ENCODE measurements at places on chromosomes 6 and 20.
A peak's percentile ranks its signal among the peaks of the same experiment; 100 is the strongest.

GRCh38 chr6:148525453-148525852, 182.8 kb downstream of the SASH1 start:
- DNase-seq: no peak

DNA sequence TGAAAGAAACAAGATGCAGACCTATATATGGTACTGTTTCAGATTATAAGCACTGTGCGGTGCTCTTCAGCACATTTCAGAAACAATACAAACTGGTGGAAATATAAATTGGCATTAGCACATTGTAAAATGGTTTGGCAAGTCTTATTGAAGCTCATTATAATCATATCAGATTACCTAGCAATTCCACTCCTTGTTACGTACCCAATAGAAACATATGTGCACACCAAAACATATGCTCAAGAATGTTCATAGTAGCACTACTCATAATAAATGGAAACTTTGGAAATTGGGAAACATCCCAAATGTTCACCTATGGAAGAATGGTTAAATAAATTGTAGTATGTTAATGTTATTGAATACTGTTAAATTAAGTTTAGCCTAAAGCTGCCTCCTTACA, 54.9 kb upstream of the PLEKHG1 start:
- DNase-seq: no peak

DNA sequence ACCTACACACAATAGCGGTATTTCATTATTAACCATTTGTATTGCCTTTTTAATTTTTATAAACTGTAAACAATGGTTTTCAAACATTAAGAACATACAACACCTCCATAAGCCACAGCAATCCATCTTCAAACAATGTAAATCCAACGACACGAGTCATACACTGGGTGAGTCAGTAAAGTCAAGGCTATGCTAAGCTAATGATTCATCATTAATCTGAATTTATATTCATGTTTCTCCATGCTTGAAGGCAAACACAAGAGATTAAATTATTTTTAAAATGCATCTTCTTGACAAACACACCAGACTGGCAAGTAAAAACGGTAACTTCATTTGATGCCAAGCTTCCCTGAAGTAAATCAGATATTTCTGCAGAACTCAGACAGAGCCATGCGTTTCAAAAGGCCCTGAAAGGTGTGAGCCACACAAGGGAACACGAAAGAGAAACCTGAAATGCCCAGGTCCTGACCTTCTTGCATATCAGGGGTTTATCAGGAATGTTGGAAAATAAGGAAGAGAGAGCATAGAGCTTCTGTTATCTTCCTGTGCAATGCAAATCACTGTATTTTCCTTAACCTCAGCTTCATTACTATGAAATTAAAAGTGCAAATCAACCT, 162.5 kb downstream of the ALDH8A1 start:
- DNase-seq: no peak

DNA sequence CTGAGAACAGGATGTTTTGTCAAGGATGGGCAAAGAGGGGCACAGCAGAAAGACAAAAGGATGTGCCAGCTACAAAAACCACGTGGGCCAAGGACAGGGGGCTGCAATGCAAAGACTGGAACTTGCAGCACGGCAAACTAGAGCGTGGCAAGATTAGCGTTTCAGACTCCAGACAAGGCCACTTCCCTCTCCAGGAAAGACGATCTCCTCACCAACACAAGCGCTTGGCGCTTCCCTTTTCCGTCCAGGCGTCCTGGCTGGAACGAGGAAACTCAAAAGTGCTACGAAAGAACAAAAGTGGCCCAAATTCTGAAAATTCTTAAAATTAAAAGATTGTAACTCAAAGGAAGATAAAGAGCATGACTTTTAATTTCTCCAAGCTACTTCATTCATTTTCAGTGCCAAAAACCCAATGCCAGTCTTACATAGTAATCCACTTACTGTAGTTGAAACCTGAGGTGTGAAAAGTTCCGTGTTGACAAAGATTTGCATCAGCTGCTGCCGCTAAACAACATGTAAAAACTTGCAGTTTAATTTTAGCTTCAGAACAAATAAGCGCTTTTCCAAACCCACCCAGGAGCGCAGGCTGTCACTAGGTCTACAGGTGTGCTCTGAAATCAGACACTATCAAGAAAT, 207.1 kb upstream of the RREB1 start:
- DNase-seq: peak; percentile 42

GRCh38 chr6:74091136-74091793, 395.3 kb downstream of the CD109 start:
- no peak for DNase-seq

DNA sequence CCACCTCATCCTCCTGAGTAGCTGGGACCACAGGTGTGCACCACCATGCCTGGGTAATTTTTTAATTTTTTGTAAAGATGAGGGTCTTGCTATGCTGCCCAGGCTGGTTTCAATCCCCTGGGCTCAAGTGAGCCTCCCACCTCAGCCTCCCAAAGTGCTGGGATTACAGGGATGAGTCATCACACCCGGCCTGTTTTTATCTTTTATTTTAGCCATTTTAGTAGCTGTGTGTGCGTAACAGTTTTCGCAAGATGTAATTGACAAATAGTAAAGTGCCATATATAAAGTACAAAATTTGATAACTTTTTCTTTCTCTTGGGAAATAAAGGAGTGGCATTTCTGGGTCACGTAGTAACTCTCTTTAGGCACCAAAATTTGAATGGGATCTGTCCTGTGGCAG, 21.4 kb downstream of the SNAI1 start:
- DNase-seq: no peak

DNA sequence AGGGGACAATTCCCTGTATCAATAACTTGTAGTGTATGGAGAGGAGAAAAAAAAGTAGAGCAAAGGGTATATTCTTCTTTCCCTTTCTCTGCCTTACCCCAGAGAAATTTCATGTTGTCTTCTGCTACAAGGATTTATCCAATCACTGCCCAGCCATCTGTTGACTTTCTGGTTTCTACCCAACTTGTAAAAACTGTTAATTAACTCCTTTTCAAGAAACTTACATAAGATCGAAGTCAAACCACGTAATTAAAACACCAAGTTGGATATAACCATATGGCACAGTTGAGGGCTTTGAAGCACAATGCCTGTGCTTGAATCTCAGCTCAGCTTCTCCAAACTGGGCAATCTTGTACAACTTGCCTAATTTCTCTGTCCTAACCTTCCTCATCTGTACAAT, 99.5 kb downstream of the MAN1A1 start:
- no peak for DNase-seq

GRCh38 chr6:167396068-167396658, 71.3 kb downstream of the TTLL2 start:
- DNase-seq: no peak

GRCh38 chr6:53202052-53202451, 53.4 kb upstream of the GCM1 start:
- no peak for DNase-seq

Data from Peyer's patch (tissue), 4 donors.